ENCODE measurements at places on chromosomes 16 and 17.

- no peak for DNase-seq
Observed at GRCh38 chr16:85918436-85918835, 19.5 kb downstream of the IRF8 start.

- no peak for DNase-seq
Observed at GRCh38 chr17:69561462-69561861, 147.0 kb downstream of the MAP2K6 start.

DNA sequence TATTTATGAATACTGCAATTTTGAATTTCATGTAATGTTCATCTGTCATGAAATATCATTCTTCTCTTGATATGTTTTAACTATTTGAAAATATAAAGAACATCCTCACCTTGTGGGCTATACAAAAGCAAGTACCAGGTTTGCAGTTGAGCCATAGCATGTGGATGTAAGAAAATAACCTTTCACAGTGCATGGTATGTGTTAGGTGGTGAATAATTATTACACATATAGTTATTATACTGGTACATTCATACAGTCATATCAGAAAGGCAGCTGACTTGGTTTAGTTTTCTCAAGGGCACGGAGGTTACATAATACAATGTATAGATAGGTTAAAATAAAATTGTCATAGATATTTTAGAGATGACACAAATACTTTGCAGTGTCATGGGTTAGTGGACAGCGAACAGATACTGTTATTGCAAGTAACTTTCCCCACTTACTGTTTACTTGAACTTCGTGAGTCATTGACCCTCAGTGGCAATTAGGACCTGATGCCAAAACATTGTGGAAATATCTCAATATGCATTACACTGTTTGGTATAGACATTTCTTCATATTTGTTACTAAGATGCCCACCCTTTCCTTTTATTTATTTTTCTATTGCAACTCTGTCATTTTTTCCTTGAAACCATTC is 445.4 kb upstream of the GOT2 start:
- no peak for DNase-seq

DNA sequence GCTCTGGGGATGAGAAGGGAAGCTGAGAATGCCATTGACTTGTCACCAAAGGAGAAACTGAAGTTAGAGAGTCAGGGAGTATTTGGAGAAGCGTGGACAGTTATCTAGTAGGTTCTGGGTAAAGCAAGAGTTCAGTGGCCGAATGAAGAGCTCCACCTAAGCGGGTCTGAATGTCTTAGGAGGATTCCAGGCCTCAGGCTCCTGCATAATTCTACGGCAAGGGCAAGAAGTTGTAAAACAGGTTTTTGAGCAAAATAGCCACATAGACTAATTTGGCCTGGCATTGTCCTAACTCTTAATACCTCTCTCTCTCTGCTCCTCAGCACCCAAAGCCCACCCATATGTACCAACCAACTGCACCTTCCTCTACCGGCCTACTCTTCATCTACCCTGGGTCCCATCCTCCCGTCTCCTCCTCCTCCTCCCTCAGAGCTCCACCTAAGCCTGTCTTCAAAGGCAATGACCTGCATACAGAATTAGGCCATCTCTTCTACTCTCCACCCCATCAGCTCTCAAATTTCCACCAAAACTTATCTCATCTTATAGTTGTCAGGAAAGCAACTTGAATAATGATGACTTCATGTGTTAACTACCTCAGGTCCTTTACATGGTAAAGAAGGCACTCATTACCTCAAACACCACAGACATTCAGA is 42.0 kb upstream of the KCNJ2 start:
- no peak for DNase-seq

DNA sequence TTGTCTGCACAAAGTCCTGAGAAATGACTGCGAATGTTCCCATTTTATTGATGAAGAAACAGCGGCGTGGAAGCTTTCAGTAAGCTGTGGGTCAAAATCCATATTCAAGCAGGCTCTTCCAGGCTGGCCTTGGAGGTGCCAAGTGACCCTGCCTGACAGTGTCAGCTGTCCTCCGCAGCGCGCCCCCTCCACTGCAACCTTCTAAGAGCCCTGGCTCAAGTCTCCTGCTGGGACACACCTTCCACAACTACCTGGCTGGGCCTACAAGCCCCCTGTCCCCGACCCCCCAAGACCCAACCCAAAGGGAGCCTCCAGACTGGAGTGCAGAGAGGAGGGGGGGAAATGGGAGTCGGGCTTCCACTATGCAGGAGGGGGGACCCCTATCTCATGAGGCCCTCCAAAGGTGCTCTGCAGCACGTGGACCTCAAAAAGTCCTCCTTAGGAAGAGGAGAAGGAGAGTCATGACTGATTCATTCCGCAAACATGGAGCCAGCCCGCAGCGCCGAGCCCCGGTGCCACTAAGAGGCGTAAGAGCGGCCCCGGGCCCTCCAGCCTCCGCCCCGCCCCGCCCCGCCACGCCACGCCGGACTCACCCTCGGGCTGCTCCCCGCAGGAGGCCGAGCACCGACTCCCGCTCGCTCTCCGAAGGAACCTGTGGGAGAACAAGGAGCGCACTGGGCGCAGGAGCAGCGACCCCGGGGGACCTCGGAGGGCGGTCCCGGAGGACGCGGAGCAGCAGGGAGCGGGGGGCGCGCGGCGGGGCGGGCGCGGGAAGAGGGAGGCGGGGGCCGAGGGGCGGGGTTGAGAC is 574 bp downstream of the MPP3 start:
- peak; percentile 29 for DNase-seq

- DNase-seq = no peak
Observed at GRCh38 chr17:50035945-50036344, 20.0 kb upstream of the ITGA3 start.

DNA sequence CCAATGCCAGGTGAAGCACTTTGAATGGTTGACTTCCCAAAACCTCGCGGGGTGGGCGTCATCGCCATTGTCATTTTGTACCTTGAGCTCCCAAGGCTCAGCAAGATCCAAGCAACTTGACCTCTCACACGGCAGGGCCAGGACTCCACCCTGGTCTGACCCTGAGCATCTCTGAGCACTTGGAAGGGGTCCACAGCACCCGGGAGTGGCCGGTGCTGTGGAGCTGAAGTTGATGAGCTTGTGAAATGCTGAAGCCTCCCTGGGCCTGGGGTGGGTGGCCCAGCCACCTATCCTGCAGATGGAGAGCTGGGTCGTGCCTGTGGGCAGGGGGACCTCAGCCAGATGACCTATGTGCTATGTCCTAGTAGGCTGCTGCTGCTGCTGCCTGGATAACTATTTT is 283.3 kb upstream of the FOXF1 start:
- no peak for DNase-seq

DNA sequence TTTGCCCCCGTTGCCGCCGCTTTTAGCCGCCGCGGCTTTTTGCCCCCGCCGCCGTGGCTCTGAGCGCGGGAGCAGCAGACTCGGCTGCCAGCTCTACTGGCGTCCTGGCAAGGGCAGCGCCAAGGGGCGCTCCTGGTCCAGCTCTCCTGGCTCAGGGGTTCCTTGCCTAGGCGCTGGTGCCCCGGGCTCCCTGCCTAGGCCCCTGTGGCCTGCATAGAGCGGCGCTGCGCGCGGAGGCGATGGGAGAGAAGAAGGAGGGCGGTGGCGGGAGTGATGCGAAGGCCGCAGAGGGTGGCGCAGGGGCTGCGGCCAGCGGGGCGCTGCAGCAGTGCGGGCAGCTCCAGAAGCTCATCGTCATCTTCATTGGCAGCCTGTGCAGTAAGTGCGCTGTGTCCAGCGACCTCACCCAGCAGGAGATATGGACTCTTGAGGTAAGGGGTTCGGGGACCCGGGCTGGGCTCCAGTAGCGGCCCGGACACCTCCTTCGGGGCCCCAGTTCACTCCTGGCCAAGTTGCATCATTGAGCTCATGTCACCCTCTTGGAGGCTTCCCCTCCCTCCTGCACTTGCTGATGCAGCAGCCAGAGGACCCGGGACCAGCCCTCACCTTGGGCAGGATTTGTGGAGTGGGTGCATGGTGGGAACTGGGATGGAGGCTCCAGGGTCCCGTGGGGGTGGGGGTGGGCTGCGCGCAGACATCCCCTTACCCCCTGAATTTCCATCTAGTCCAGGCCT is 1344.4 kb downstream of the TP53TG3F start:
- no peak for DNase-seq

DNA sequence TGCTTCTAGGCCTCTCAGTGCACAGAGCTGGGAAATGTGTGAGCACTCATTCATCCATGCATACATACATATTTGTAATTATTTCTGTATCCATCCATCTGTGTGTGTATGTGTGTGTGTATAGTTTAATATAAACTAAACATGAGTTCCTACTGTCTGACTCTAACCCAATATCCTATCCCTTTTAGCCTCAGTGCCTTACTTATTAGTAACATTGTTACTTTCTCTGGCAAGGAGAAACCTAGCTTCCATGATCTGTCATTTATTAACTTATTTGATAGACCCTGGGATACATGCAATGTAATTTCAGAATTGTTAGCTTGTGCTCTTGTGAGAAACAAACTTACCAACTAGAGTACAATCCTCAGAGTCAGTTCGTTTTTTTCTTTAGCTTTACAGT is 59.0 kb upstream of the WSCD1 start:
- DNase-seq = no peak

- peak; percentile 50 for DNase-seq
Observed at GRCh38 chr16:55257966-55258613, 65.9 kb upstream of the IRX6 start.

DNA sequence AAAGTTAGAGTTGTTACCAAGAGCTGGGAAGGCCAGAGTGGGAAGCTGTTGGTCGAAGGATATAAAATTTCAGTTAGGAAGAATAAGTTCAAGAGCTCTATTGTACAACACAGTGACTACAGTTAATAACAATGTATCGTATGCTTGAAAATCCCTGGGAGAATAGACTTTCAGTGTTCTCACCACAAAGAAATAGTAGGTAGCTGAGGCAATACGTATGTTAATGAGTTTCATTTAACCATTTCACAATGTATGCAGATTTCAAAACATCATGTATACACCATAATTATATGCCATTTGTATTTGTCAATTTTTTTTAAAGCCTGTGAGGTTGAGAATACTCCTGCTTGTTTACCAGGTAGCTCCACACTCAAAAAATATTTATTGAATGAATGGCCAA is 41.5 kb upstream of the MYOCD start:
- DNase-seq = no peak

- DNase-seq = peak; percentile 70
Observed at GRCh38 chr17:76000016-76000754, 470 bp upstream of the CDK3 start.

GRCh38 chr17:48637323-48638260 is 11.4 kb upstream of the HOXB9 start:
- no peak for DNase-seq

GRCh38 chr17:64355536-64356303 is 34.9 kb downstream of the PECAM1 start:
- no peak for DNase-seq

GRCh38 chr17:82097184-82097918 is 685 bp downstream of the FASN start:
- DNase-seq = no peak

- DNase-seq = no peak
Observed at GRCh38 chr16:78396046-78396445, 296.6 kb downstream of the WWOX start.

DNA sequence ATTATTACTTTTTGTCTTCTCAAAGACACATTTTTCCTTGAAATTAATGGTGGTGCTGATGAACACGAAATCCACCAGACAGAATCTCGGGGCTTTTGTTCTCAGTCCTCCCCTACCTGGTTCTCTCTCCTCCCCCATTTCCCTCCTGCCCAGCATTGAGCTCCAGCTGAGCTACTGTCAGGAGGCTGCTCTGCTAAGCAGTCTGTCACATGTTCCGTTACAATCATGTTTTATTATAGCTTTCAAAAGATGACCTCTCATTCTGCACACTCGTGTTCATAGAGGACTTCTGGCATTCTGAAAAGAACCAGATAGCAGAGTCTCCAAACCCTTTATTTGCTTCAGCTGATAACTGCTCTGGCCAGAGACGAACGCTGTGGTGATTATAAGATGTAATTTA is 732.5 kb upstream of the RBFOX1 start:
- no peak for DNase-seq

DNA sequence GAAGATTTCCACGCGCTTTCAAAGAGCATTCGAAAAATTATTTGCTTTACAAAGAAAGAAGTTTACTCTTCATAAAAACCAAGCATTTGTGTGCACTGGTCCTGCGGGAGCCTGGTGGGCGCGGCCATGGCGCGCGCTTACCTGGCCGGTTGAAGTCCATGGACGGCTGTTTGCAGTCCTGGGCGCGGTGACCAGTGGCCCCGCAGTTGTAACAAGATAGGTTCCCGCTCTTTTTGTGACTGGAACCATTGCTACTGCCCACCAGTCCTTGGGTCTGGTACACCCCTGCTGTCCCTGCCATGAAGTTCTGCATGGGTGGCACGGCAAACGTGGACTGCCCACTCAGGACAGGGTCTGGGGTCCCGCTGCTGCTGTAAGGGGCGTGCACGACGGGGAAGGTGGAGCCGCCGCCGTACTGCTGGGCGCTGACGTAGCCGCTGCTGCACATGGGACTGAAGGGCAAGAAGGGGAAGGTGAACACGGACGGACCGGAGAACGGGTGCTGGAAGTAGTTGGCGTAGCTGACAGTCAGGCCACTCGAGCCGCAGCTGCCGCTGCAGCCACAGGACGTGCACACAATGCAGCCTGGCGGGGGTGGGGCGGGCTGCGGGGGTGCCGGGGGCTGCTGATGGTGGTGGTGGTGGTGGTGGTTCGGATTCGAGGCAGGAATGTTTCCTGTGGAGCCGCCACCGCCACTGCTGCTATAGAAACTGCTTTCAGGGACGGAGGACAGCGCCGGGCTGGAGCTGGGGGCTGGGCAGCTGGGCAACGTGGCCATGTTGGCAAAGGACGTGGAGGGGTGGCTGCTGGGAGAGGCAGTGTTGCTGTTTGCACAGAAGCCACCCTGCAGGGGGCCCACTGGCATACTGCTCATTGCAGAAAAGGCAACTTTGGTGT is 19.5 kb downstream of the MAP1LC3B start:
- DNase-seq = no peak

DNA sequence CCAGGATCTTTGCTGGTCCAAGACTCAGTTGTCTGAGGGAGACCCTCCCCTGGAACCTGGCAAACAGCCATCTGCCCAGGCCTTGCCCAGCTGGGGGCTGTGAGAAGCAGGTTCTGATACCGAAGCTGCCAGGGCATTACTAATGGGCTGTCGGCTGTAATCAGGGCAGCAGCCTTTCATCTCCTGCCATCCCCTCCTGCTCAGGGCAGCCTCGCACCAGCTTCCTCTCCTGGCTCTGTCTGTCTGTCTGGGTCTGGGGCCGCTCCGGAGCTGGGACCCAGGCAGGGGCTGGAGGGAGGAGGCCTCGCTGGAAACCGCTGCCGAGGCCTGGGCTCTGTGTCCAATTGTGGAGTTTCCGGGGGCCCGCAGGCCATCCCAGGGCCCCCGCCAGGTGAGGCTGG is 21.6 kb upstream of the BRD7 start:
- no peak for DNase-seq

DNA sequence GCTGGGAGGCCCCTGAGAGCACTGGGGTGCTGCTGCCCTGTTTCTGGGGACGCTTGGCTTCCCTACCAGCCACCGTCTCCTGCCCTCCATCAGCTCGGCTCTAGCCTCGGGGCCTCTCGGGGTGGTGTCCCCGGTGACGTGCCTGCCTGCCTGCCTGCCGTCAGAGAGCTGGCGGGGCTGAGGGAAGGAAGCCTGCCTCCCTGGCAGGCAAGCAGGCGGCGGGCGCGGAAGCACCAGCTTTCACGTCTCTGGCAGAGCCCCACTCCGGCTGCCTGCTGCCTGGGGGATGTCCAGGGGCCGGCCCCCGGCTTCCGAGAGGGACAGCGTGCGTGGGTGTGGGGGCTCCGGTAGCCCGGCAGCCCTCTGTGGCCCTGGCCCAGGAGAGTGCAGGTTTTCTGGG is 9.3 kb downstream of the CENPX start:
- no peak for DNase-seq
